ENCODE measurements at places on chromosomes 12 and 14.
A peak's percentile ranks its signal among the peaks of the same experiment; 100 is the strongest.

DNA sequence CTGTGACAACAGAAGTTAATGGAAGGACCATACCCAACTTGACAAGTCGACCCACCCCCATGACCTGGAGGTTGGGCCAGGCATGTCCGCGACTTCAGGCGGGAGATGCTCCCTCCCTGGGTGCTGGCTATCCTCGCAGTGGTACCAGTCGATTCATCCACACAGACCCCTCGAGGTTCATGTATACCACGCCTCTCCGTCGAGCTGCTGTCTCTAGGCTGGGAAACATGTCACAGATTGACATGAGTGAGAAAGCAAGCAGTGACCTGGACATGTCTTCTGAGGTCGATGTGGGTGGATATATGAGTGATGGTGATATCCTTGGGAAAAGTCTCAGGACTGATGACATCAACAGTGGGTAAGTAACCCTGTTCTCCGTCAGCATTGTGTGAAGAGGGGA lies 220.1 kb downstream of the NAV3 start:
- no peak for DNase-seq

DNA sequence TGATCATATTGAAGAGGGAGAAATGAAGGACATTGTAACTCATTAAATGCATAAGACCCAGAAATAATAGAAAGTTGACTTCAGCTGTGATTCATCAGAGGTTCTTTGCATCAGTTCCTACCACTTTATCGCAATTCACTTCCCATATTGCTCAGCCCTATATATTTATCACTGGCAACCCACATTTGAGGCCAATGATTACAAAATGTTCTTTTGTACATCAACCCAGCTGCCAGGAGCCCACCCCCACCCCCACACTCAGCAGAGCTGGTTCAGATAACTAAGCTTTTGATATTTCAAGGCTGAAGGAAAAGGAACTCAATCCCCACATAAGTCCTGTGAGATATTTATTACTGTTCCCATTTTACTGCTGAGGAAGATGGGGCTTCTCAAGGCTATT lies 51.2 kb upstream of the TMPO start:
- DNase-seq = no peak

DNA sequence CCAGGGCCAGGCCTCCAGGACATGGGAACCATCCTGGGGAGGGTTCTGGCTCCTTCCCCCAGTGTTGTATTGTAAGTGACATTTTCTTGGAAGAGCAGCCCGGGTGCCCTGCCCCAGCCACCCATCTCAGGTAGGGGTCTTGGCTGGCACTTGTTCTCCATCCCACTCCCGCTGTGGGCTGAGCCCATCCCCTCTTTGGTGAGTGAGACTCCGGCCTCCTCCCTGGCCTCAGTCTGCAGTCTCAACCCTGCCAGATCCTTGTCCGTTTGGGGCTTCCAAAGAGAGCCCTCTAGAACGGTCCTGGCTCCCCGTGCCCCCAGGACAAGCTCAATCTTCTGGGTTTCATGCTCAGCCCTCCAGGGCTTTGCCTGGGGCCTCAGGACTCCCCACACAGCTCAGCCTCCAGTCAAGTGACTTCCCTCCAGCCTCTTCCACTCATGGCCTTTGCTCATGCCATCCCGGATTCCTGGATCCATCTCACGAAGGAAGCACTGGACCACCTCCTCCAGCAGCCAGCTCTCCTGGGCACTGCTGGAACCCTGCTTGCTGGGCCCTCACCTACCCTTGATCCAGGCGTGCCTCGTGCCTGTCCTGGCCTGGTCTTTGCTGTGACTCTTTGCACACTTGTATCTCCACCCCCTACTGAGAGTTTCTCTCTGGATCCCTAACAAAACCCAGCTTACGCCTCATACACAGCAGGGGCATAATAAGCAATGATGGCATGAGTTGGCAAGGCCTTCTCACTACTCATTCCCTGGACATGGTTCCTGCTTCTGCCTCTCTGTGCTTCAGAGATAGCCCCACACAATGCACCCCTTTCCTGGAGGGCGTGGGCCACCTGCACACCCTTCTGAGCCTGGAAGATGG lies 297.4 kb upstream of the RTL1 start:
- DNase-seq = no peak

- DNase-seq = no peak
Measured at GRCh38 chr14:56322531-56322930, 204.3 kb downstream of the PELI2 start.

- DNase-seq = no peak
Measured at GRCh38 chr14:100765296-100765695, 38.6 kb downstream of the DLK1 start.

- DNase-seq = peak; percentile 16
Measured at GRCh38 chr12:57175428-57176138, 28.2 kb upstream of the LRP1-AS start.

DNA sequence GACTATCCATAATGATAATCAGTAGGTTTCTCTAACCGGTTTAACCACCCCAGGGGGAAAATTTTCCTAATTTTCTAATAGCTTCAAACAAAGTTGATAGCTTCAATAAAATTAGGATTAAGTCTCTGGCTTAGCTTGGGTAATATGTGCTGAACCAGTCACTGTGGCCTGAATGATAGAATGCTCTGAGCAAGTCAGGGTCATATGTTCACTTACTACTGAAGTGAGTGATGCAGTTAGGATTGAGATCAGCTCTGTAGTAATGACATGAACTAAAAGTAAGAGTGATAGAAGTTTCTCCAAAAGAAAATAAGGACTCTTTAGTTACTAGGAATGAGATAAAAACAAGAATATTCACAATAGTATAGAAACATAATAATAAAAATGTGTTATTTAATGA lies 32.6 kb downstream of the ETNK1 start:
- no peak for DNase-seq

GRCh38 chr14:88866305-88866704 lies 41.9 kb downstream of the TTC8 start:
- no peak for DNase-seq

DNA sequence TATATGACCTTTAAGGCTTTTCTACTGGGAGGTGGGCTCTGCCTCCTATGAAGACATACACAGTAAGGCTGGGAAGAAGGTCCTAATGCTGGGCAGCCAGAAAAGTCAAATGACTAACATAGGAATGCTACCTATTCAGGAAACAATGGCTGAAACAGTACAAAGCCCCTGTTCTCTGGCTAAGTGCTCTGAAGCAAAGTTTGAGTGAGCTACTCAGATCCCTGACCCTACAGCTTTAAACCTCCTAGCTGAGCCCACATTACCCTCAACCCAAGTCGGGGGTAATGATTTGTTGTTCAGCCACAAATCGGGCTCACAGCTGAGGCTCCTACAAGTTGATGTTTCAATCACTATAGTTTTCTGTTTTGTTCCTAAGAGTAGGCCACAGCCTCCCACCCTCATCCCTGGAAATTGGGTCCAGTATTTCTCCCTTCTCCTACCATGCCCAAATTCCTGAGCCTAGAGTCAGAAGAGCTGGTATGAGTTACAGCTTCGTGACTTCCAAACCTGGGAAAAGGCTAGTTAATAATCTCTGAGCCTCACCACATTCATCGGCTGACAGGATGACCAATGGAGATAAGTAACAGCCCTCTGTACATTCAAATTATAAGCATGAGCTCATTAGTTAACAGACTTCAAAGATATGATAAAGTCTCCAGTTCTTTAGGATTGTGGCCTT lies 46.5 kb downstream of the BTBD7 start:
- no peak for DNase-seq

GRCh38 chr14:22570132-22570949 lies 18.7 kb downstream of the DAD1 start:
- DNase-seq = peak; percentile 93

DNA sequence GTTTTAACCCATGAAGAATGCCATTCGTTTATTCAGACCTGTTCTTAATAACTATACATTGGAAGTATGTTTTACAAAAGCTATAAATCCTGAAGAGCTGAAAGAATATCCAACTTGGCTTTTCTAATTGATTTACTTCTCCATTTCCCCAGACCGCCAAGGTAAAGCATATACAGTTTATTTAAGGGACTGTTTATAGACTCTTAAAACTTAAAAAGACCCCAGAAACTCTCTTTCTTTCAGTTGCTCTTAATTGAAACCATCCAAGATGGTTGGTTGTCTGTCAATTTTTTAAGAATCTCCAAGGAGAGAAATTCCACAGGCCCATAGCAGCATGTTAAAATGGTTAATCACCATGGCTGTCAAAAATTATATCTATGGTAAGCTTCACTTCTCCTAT lies 8.8 kb downstream of the IGF1 start:
- DNase-seq = no peak

DNA sequence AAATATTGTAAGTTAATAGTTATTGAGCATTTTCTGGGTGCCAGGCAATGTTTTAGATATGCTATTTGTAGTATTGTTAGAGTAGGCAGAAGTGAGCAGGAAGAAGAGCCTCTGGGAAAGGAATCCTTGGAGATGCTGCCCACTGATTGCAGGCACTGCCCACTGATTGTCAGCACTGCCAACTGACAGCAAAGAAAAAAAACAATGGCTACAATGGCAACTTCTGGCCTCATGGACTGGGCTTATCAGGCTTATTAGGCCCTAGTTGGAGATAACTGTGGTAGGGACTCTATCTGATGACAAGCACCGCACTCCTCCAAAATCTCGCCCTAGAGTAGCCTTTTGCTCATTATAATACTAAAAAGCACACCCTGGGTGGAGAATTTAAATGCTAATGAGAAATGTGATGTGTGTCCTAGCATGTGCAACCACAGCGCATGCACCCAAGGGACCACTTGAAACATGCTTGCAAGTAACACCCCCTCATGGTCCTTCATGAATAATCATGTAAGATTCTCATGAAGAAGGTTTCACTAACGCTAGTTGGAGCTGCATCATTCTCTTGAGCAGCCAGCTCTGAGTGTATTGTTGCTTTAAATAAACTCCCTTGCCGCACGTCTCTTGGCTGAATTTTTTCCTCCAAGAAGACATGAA lies 103.5 kb upstream of the PPP4R3A start:
- DNase-seq = no peak

DNA sequence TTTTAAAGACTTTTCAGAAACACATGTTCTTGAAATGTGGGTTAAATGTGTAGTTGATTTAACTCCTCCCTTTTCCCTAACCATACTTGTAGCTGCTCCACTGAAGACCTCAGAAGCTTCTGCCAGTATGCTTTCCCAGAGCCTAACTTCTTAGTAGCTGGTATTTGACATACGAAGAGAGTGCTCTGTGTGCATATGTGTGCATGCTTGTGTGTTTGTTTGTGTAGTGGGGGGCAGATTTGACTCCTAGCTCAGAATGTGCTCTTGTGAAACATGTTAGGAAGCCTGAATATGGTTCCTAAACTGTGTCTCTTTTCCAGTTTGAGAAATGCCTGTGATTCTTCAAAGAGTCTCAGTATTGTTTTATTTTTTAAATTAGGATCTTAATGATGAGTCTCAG lies 420.4 kb downstream of the PCNX1 start:
- DNase-seq = no peak

DNA sequence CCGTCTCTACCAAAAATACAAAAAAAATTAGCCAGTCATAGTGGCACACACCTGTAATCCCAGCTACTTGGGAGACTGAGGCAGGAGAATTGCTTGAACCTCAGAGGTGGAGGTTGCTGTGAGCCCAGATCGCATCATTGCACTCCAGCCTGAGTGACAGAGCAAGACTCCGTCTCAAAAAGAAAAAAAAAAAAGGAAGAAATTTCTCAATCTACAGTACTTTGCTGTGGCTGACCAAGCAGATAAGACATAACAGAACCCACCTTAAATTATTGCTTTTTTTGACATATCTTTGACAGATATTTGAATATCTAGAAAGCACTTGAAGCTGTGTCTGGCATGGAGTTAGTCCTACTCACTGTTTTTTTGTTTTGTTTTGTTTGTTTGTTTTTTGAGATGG lies 34.9 kb upstream of the HNF1A start:
- no peak for DNase-seq

DNA sequence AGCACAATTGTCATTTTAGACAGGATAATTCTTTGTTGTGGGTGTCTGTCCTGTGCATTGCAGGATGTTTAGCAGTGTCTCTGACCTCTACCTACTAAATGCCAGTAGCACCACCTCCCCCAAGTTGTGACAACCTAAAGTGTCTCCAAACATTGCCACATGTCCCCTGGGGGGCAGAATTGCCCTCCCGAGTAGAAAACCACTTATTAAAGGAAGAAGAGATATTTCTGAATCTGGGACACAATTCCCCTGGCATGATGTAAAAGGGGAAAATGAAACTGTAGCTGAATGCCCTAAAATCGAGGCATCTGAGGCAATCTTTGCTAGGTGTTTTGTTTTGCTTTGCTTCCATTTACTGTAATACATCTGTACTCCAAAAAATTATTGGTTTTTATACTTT lies 116.8 kb upstream of the NAP1L1 start:
- DNase-seq = no peak

GRCh38 chr12:64390275-64390851 lies at the start of gene C12orf56:
Gene C12orf56 (minus strand): TSS chr12:64390758. CDS start chr12:64390565, 193 bp downstream.
- no peak for DNase-seq

DNA sequence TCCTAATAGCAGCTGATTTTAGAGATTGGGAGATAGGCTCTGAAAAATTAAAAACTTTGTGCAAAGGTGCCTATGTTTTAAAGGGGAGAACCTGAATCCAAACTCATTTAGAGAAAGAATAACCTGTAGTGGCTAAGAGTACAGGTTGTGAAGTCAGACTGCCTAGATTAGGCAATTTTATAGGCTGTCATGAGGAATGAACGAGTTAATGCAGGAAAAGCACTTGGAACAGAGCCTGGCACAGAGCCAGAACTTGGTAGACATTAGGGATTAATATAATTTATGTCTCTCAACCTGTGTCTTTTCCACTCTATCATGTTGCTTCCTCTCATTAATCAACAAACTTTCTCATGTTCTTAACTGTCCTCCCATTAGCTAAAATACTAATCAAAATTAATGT lies 98.1 kb downstream of the WIF1 start:
- DNase-seq = no peak

- no peak for DNase-seq
Measured at GRCh38 chr14:99981806-99982205, 83.4 kb upstream of the EVL start.

DNA sequence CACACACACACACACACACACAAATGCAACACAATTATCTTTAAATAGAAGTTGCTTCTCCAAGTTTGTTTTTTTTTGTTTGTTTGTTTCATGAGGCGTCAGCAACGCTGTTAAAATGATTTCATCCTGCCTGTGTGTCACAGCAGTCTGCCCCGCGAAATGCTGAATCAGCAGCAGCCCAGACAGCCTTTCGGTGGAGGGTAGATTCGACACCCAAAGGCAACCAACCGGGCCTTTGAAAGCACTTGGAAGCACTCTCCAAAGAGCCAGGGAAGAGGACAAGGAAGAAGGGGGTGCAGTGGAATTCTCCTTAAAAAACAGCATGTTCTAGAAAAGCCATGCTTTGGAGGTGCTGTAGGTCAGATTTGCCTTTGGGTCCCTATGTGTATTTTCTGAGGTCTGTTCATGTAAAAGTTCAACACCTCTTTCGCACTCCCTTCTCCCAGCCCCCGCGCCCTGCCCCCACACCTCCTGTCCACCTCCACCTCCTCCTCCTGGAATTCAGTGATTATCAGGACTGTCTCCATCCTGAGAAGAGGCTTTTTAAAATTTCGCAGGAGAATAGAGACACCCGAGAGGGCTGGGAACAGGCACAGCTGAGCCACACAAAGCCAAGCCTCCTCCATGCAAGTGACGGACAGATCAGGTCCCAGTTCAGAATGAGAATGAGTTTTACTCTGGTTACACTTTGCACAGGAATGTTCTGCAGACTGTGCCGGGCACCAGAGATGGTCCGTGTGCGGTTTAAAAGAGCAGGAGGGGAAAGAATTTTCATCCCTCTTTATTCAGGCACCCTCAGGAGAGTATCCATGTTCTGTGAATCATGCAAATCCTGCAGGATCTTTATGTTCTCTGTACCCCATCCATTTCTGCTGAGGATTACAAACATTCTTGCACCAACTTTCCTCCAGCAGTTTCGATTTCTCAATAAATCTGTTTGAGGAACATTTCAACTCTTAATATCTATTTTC lies 177.9 kb downstream of the ETV6 start:
- no peak for DNase-seq
